ENCODE measurements at places on chromosomes 4 and X. TPM values are rescaled to one million over a fixed set of nuclear protein-coding genes. Genes with fewer than 3 reads are reported as not detected.

- DNase-seq: no peak
Observed at GRCh38 chr4:121408-122084, 2.8 kb upstream of the ZNF718 start.

DNA sequence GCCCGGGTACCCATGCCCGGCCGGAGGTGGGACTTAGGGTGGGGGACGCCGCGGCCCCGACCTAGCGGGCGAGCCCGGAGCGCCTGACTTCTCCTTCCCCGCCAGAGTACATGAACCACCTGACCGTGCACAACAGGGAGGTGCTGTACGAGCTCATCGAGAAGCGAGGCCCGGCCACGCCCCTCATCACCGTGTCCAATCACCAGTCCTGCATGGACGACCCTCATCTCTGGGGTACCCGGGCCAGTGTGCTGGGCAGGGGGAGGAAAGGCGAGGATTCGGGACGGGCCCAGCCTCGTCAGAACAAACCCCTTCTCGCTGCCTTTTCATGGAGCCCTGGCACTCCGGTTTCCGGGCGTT is 622 bp downstream of the TAFAZZIN start:
- DNase-seq: no peak

CCDC120 gene
- polyA plus RNA-seq: 12.0 TPM

DNA sequence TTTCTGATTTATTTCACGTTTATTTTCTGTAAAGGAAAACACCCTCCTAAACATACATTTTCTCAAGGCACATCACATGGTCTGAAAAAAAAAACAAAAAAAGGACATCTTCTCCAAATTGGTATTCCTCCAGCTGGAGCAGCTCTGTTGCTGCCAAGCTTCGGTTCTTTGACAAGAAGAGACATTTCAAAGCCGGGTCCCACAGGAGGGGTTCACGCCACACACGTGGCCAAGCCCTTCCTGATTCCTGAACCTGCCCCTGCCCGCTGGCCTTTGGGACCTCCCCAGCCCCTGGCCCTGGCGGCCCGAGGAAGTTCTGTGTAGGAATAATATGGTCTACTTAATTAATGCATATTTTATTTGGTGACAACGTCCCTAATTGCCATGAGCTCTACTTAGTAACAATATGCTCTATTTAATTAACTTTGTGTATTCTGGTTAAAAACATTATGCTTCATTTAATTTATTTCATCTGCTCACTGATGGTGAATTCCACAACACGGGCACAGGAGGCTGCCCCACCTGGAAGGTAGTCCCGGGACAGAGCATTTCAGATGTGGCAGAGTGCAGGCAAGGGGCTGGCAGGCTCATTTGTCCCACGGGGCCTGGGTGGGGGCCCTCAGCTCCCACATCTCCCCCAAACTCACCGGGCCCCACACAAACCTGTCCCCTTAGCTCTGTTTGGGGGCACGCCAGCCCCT is 5.4 kb upstream of the RGS12 start:
- DNase-seq: no peak

DNA sequence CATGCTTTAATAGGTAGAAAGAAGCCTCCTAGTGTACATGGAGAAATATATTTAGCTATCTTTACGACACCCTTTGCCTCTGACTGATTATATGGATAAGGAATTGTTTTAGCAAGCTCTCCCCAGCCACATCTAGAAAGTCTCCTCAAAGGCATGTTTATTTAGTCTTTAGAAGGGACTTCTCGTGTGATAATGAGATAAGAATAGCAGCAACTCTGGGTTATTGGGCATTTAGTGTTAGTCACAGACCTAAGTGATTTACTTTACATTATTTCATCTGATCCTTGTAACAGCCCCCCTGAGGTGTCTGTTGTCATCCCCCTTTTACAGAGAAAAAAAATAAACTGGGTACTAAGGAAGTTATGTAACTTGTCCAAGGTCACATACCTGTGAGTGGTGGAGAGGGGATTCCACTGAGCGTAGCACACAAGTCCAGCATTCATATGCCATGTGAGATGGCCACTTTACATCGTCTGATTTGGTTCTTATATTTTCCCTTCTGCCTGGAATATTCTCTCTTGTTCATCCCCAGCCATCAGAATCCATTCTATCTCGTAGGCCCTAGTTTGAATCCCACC is 77.7 kb downstream of the TSPAN7 start:
- DNase-seq: no peak

GRCh38 chr4:96312046-96312685 is 472.3 kb downstream of the PDHA2 start:
- DNase-seq: no peak

GRCh38 chr4:185773419-185773818 is 38.6 kb downstream of the SORBS2 start:
- no peak for DNase-seq

- DNase-seq: no peak
Observed at GRCh38 chr4:186634591-186635128, 79.3 kb upstream of the MTNR1A start.

- no peak for DNase-seq
Observed at GRCh38 chrX:110568441-110568840, 209.8 kb downstream of the RTL9 start.

DNA sequence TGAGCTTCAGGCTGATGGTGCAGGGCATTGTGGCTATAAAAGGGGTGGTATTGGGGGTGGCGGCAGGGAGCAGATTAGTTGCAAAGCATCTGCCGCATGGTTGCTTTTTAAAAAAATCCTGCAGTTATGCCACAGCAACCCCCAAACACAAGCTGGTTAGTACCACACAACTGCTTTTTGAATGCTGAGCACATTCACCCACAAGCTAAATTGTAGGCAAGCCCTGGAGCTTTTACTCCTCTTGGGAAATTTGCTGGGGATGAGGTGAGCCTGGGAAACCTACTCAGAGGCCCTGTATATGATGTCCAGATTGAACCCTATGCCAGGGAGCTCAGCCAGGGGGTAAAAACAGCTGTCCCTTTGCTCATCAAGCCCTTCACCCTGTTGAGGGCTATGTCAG is 33.8 kb upstream of the TRIM2 start:
- DNase-seq: no peak

ZNF330 gene
- 64.0 TPM for polyA plus RNA-seq

GRCh38 chr4:74716436-74716765 is 77.9 kb downstream of the BTC start:
- DNase-seq: peak; percentile 9

GRCh38 chr4:95980877-95981360 is 141.0 kb downstream of the PDHA2 start:
- DNase-seq: no peak

- DNase-seq: no peak
Observed at GRCh38 chr4:25442863-25443307, 65.8 kb downstream of the ANAPC4 start.

CNKSR2 gene
- polyA plus RNA-seq: 1.4 TPM

DNA sequence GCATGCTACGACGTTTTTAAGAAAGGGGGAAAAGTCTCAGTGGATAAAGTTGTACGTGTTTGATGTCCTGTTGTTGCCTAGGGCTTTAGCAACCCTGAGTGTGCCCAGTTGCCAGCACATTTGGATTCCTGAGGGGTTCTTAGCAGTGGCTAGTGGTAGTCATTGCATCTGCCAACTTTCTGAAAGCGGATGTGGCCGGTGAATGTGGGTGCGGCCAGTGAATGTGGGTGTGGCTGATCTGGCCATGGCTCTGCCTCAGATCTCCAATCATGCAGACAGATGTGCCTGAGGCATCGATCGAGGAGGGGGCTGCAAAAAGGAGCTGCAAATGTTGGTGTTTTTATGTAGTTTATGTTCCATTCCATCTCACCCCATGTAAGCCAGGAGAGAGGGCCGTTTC is 41.5 kb upstream of the FAT1 start:
- DNase-seq: no peak

TMPRSS11A gene
- not detected for polyA plus RNA-seq

DNA sequence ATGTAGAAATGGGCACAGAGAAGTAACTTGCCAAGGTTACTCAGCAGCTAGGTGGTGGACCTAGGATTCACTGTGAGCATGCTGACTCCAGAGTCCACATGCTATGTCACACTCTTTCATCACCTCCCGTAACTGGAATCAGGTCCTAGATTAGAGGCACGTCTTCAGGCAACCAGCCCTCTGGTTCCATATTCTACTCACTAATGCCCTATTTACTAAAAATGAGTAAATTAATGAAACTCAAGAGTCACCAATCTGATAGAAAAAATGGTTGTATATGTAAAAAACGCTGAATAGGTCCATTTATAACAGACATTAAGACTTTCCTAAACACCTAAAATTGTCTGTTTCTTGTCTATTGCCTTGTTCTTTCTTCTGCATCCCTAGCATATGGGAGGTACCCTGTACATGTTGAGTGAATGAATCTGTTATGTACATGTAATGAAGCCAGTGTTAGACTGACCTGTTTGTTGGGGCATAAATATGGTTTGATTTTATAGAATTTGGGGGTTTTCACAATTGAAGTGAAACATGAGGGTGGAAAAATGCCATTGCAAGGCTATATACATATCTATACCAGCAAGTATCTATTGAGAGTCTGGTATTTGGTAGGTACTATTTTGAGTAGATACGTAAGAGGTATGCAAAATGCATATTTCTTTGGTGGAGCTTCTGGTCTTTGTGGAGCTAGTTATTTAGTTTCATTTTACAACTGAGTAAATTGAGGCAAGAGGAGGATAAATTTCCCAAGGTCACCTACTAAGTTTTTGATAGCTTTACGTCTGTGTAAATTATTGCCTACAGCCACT is 7.5 kb upstream of the RUFY3 start:
- no peak for DNase-seq

- no peak for DNase-seq
Observed at GRCh38 chr4:69823048-69823447, 36.9 kb downstream of the SULT1E1 start.

- DNase-seq: no peak
Observed at GRCh38 chrX:10008483-10009056, 41.4 kb downstream of the CLDN34 start.

GRCh38 chrX:41823402-41823801 is 99.4 kb downstream of the GPR82 start:
- DNase-seq: no peak
